ENCODE measurements at places on chromosomes 5 and 9.

DNA sequence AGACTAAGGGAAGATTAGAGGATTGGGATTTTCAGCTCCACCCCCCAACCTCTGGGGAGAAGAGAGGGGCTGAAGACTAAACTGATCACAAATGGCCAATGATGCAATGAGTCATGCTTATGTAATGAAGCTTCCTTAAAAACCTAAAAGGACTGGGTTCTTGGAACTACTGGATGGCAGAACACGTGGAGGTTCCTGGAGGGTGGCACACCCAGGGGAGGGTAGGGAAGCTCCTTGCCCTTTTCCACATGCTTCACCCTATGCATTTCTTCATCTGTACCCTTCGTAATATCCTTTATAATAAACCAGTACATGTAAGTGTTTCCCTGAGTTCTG lies 48.6 kb downstream of the ARHGEF28 start:
- H3K36me3 ChIP-seq, result no peaks in the 10 kb centered on the region
- no peak for DNase-seq
- no peak overlapping the region for H3K27ac ChIP-seq
- peaks cover 6% of the 10 kb centered on the region for H3K27me3 ChIP-seq

- no peak overlapping the region for H3K4me3 ChIP-seq
- H3K27me3 ChIP-seq, result no peaks in the 10 kb centered on the region
- DNase-seq, result no peak
- H3K4me1 ChIP-seq, result peaks cover 25% of the 10 kb centered on the region
- no peak overlapping the region for H3K27ac ChIP-seq
These were observed 27.4 kb upstream of the CEP120 start for GRCh38 chr5:123450640-123451039.

GRCh38 chr5:155104441-155104840 lies 90.9 kb downstream of the KIF4B start:
- H3K4me1 ChIP-seq, result no peaks in the 10 kb centered on the region
- no peaks in the 10 kb centered on the region for H3K27me3 ChIP-seq
- no peak overlapping the region for H3K4me3 ChIP-seq
- DNase-seq, result no peak
- H3K27ac ChIP-seq, result no peak overlapping the region

GRCh38 chr5:173920866-173921555 lies 32.9 kb downstream of the CPEB4 start:
- H3K27ac ChIP-seq, result no peak overlapping the region
- H3K4me1 ChIP-seq, result peaks cover 2% of the 10 kb centered on the region
- DNase-seq, result no peak
- H3K4me3 ChIP-seq, result no peak overlapping the region

DNA sequence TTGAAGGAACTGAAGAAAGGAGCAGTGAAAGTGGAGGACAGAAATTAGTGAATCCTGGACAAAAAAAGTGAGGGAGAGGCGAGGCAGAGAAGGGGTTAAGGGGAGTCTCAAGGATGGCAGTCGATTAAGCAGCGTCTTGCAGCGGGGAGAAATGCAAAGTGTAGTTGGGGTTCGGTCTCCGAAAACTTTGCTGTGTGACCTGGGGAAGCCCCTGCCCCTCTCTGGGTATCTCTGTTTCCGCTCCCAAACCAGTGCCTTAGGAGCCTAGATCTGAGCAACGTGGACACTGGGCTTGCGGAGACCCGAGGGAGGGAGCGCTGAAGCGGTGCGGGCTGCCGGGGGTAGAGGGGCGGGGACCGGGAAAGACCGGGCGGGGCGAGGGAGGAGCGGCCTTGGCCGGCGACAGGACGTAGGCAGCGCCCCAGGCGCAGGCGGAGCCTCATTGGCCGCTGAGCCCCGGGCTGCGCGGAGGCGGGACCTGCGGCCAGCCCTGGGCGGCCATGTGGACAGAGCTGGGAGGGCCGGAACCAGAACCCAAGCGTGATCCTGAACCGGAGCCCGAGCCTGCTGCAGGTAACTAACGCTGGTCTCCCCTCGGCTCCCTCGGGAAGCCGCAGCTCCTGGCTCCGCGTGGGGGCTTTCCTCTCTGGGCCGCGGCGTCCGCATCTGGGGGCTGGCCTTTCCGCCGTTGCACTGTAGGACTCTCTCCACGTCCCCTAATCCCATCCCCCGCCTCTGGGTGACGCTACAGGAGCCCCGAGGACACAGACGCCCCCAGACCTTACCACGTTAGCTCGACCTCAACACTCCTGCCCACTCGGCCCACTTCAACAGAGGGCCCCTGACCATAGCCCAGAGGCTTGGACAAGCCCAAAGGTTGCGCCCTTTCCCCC lies at the start of gene ALDH1B1:
Gene ALDH1B1 (plus strand): TSS at position 468 of the 893 bp plus-strand sequence. CDS start 3,047 bp downstream, outside the sequence.
- peak within 1 kb of the TSS; percentile 92 for H3K27ac ChIP-seq
- H3K4me3 ChIP-seq, result peak within 1 kb of the TSS; percentile 88
- peaks cover 22% of the 10 kb centered on the region for H3K36me3 ChIP-seq
- H3K4me1 ChIP-seq, result peaks cover 16% of the 10 kb centered on the region
- H3K27me3 ChIP-seq, result peaks cover 12% of the 10 kb centered on the region

GRCh38 chr5:174897281-174897950 lies 173.0 kb downstream of the MSX2 start:
- DNase-seq, result no peak
- H3K27ac ChIP-seq, result no peak overlapping the region
- H3K36me3 ChIP-seq, result no peaks in the 10 kb centered on the region

DNA sequence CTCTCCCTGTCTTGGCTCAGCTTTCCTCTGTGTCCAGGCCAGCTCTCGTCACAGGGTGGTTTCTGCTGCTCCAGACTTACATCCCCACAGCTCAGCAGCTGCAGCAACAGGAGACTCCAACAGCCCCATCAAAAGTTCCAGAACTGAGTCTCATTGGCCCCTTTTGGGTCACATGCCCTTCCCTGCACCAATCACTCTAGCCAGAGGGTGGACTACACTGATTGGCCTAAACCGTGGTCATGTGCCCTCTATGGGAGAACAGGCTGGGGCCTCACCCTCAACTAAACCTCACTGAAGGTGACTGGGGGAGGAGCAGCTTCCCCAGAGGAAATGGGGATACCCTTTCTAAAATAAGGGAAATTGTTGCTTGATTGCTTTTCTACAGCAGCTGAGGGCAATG lies 44.4 kb upstream of the CPLX2 start:
- DNase-seq, result no peak
- no peaks in the 10 kb centered on the region for H3K36me3 ChIP-seq
- H3K4me3 ChIP-seq, result no peak overlapping the region

- H3K4me3 ChIP-seq, result no peak overlapping the region
- H3K4me1 ChIP-seq, result peaks cover 12% of the 10 kb centered on the region
- no peaks in the 10 kb centered on the region for H3K27me3 ChIP-seq
- no peak overlapping the region for H3K27ac ChIP-seq
These were observed 40.7 kb downstream of the TRIP13 start for GRCh38 chr5:933251-933861.

- no peaks in the 10 kb centered on the region for H3K4me1 ChIP-seq
- H3K27ac ChIP-seq, result no peak overlapping the region
- no peak overlapping the region for H3K4me3 ChIP-seq
These were observed 102.7 kb downstream of the ADAMTS12 start for GRCh38 chr5:33788922-33789566.

DNA sequence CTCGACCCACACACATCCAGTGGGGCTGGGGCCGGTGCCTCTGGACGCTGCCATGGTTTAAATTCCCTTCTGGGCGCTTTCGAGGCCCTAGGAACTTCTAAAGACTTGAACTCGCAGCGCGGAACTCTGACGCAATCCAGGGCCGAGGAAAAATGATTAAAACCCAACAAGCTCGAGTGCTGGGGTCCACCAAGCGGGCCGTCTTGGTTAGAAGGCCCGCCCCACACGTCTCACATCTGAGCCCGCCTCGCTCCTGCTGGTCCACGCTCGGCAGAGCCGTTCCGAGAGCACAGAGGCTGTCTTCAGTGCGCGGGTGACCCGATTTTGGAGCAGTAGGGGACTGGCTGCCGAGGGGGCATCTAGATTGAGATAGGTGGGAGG lies 1.5 kb downstream of the CRHBP start:
- H3K4me1 ChIP-seq, result peaks cover 12% of the 10 kb centered on the region
- H3K27ac ChIP-seq, result no peak overlapping the region
- H3K36me3 ChIP-seq, result no peaks in the 10 kb centered on the region
- no peak for DNase-seq
- peaks cover 65% of the 10 kb centered on the region for H3K27me3 ChIP-seq
